ENCODE measurements at places on chromosomes 6 and 20.

- no peak for DNase-seq
These were observed 124.8 kb downstream of the SH3BGRL2 start for GRCh38 chr6:79755967-79756366.

- DNase-seq: no peak
These were observed 130.2 kb upstream of the AKIRIN2 start for GRCh38 chr6:87832025-87832825.

GRCh38 chr20:32941155-32941885 lies 62.9 kb downstream of the SUN5 start:
- DNase-seq: peak; percentile 14

- DNase-seq: peak; percentile 72
These were observed 5.1 kb downstream of the HLA-DMA start for GRCh38 chr6:32947552-32948465.

- peak; percentile 12 for DNase-seq
These were observed 1.2 kb upstream of the BPI start for GRCh38 chr20:38302786-38303185.

- DNase-seq: no peak
These were observed 208.1 kb downstream of the UST start for GRCh38 chr6:148954934-148955333.

GRCh38 chr20:51510936-51511605 lies 31.4 kb downstream of the NFATC2 start:
- DNase-seq: no peak

GRCh38 chr6:42410861-42411260 lies 40.9 kb downstream of the TRERF1 start:
- DNase-seq: no peak

DNA sequence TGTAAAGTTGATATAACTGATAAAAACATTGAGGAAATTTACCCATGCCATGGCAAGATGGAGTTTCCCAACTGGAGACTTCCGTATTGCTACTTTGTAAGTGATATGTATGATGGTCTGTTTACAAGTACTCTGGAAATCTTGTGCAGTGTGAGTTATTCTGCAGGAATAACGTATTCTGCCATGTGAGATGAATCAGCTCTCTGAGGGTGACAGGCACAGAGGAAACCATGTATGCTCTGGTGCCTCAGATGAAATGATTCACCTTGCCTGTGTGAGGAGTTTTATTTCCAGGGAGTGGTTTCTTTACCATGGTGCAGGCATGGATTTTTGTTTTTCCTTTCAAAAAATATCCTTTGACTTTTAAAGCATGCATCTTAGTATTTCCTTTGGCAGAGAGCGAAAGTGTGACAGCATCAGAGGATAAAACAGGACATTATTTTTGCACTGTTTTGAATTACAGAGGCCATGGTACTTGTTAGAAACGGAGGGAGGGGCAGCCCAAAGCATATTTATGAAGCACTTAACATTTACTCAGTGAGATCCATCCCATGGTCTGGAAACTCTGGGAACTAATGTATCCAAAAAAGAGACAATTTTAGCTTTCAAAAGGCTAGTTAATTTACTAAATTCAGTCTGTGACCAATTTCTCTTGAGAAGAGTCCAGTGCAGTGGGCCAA lies 36.0 kb upstream of the MTRF1L start:
- no peak for DNase-seq

DNA sequence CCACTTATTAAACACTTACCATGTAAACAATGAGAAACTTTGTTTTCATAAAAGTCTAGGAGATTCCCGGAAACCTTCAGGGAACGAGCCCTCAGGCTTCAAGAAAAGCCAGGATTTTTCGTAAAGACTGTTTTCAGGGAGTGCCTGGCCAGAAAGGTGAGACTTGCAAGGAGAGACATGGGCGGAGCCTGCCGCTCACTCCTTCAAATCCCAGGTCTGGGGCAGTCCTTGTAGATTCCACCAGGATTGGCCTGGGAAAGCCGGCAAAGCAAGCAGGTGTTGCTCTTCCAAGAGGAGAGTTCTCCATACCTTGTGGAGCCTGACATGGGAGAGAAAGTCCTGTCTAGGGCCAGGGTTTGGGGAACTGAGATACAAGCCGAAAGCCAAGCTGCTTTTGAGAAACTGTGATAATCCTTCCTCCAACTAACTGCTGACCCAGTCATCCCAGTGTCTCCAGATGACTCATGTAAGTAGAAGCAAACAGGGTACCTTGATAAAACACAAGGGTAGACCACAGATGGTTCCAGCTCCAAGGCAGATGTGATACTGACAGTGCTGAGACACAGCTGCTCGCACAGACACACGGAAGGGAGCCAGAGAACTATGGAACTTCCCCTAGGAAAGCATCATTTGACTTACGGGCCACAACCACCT lies 69.4 kb upstream of the NAA20 start:
- DNase-seq: no peak

DNA sequence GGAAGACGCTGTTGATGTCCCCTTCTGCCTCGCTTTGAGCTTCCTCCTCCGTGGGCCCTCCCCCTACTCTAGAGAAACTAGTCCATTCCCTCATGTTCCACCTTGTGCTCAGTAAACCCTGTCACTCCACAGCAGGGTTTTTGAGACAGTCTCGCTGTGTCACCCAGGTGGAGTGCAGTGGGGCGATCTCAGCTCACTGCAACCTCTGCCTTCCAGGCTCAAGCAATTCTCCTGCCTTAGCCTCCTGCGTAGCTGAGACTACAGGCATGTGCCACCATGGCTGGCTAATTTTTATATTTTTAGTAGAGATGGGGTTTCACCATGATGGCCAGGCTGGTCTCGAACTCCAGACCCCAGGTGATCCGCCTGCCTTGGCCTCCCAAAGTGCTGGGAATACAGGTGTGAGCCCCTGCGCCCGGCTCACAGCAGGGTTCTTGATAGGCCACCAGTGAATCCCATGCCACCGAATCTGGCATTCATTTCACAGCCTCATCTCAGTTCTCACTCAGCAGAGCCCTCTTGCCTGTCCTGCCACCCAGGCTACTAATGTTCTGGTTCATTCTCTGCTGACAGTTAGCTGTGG lies 36.0 kb downstream of the PANK2 start:
- no peak for DNase-seq

GRCh38 chr6:28802417-28803336 lies 121.1 kb downstream of the TRIM27 start:
- no peak for DNase-seq

DNA sequence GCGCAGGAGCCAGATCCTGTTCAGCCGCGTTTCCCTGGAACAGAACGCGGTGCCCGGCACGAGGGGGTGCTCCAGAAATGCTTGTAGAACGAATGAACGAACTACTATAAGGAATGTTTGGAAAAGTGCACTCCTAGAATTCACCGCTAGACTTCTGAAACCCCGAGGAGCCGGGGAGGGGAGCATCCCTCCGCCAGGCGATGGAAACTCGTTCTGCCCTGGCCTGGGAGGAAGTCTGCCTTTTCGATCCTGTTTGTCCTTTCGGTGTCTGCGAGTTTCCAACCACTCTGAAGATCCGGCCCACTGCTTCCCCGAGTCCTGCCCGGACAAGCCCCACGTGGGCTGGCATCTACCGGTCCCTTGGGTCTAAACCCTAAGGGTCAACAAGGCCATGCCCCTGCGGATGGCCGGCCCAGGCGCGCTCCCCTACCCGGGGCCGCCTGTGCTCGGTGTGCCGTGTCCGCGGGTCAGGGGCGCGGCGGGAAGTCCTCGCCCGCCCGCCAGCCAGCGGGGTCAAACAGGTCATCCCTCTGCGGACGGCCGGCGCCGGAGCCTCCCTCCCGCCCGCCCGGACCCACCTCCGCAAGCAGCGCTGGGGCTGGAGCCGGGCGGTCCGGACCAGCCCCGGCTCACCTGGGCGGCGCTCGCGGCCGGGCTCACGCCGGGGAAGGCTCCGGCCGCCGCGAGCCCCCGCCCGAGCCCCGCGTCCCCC lies 526 bp downstream of the SULF2 start:
- peak; percentile 54 for DNase-seq

DNA sequence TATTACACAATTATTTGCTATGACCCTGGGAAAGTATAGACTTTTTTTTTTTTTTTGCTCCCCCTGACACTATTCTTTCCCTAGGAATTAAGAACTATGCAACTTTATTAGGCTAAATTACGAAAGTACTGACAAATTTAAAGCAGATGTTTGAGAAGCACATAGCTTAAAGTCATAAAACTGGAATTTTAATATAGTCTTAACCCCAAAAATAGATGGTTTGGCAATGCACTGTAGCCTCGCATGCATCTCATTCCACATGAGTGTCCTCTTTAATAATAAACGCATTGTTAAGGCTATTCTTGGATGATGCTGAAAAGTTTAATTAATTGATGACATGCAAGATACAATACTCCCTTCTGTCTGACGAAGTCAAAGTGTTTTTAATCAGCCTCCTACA lies 49.3 kb downstream of the TBC1D7 start:
- no peak for DNase-seq

- no peak for DNase-seq
These were observed 270.3 kb downstream of the NKAIN2 start for GRCh38 chr6:124073820-124074587.

DNA sequence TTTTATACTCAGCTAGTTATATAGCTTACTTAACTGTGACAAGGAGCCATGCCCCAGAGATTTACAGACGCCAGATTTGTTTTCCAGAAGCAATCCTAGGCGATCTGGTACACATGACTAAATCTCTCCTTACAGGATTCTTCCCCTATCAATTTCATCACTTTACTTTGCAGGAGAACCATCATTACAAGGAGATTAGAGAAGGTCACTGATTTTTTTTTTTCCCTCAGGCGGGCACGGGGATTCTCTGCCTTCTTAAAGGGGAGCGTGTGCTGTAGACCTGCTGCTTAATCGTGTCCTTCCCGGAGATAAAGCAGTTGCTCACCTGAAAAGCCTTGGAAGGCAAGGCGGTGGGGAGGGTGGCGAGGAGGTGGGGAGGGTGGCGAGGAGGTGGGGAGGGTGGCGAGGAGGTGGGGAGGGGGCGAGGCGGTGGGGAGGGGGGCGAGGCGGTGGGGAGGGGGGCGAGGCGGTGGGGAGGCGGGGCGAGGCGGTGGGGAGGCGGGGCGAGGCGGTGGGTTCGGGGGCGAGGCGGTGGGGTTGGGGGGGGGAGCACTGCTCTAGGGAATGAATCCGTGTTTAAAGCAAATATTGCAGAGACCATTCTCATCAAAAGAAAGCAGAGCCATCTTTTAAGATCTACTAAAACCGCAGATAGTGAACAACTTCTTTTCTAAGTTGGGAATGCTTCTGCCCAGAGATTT lies 14.3 kb upstream of the MRAP2 start:
- no peak for DNase-seq
